ENCODE measurements at places on chromosomes 16 and 17.

- no peak for DNase-seq
These were observed 108.3 kb downstream of the ZNF423 start for GRCh38 chr16:49747654-49748053.

- DNase-seq, result no peak
These were observed 74.5 kb upstream of the C17orf78 start for GRCh38 chr17:37301288-37301687.

DNA sequence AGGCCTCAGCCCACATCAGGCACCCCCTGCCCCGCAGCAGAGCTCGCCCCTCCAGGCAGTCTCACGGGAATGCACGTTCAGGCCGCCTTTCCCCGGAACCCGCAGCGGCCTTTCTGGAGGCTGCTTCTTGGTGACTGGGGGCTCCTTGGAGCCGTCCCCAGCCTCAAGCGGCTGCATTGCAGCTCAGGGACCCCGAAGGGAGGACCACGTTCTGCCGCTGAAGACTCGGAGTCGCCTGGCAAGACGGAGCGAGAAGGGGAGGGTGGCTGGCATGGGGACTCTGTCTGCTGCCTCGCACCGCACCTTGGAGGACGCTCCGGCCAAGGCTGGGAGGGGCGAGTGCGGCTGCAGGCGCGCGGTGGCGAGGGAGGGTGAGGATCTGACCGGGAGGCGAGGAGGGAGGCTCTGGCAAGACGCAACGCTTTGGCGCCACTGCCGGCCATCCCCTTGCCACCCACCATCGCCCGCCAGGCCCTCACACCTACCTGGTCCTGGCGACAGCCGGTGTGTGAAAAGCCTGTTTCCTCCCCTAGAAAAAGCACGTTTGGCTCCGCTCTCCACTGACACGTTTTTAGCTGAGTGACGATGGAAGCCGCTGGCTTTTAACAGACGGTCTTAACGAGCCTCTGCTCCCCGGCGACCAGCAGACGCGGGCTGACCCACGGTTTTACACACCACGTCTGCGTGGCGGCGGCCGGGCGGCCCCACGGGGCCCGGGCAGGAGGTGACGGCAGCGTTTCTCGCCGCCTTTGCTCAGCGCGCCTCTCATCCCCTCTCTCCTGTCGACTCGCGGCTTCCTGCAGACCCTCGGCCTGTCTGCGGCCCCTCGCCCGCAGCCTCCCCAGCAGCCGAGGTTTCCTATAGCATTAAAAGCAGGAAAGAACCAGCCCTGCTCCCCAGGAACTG is 16.7 kb upstream of the GNG13 start:
- no peak for DNase-seq

- peak; percentile 64 for DNase-seq
These were observed 41.7 kb downstream of the RMI2 start for GRCh38 chr16:11386791-11387546.

DNA sequence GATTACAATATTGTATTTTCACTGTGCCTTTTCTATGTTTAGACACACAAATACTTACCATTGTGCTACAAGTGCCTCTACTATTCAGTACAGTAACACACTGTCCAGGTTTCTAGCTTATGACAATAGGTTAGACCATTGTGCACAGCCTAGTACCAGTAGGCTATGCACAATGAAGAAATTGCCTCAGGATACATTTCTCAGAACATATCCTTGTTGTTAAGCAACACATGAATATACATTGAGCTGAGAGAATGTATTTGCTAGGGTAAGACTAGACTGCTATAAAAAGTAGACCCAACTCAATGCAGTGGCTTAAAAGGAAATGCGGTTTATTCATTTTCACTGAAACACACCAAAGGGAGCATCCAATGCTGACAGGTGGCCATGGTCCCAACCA is 285.1 kb downstream of the HS3ST3A1 start:
- no peak for DNase-seq

DNA sequence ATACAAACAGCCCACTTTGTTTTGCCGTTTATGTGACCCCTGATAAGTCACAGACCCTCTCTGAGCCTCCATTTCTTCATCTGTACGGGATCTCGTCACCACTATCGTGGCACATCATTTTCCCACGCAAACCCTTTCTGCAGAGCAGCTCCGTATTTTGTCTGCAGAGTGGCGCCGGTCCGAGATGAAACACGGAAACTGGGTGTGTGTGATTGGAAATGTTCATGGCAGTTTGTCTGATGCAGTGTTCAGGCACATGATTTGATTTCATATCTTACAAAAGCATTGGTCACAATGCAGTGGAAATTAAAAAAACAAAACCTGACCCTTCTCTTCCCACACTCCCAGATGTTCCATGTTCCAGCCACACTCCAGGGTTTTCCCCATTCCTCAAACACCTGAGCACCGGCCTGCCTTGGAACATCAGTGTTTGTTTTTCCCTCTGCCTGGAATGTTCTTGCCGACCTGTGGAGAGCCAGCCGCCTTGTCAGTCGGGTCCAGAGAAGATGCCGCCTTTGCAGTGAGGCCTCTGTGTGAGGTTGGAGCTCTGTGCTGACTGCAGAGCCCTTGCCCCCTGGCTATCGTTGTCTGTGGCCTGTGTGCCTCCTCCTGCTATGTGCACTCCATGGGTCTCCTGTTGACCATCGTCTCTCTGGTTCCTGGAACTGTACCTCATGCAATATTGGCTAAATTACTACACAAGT is 39.2 kb downstream of the NT5M start:
- no peak for DNase-seq
